Erythroblast (primary cell): ENCODE measurements at places on chromosomes 2 and 18.

GRCh38 chr2:102795641-102796040 lies 33.8 kb downstream of the TMEM182 start:
- no peak for DNase-seq

DNA sequence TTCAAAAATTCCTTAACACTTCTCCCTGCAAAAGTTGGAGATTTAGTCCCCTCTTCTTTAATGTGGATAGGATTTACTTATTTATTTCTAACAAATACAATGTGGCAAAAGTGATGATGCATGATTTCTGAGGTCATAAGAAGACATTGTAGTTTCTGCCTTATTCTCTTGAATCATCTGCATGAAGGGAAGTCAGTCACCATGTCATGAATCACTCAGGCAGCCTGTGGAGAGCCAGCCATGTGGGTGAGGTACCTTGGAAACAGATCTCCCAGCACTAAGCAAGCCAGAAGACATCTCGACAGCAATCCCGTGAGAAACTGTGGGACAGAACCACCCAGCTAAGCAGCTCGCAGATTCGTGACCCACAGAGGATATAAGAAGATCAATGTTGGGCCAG lies 2.7 kb upstream of the ZC3H8 start:
- DNase-seq, result no peak

- no peak for DNase-seq
These were observed 143.0 kb upstream of the SOX11 start for GRCh38 chr2:5548991-5549715.

DNA sequence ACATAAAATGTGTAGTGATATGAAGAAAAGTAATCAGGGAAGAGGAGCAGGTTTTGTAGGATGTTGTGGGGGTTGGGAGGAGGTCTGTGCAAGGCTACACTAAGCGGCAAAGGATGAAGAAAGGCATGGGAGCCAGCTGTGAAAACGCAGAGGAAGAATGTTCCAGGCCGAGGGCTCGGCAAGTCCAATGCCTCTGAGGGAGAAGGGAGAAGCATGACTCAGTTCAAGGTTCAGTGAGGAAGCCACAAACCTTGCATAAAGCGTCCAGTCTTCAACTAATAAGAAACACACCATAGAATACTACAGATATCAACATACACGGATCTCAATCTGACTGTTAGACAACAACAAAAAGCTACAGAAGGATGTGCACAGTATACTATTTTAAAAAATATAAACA lies 16.2 kb downstream of the EPB41L3 start:
- DNase-seq, result no peak

- DNase-seq, result no peak
These were observed 143.9 kb downstream of the L3MBTL4 start for GRCh38 chr18:6270771-6271216.
